ENCODE measurements at places on chromosomes 3 and 15. TPM values are rescaled to one million over a fixed set of nuclear protein-coding genes. Genes with fewer than 3 reads are reported as not detected.
A peak's percentile ranks its signal among the peaks of the same experiment; 100 is the strongest.

- H3K27me3 ChIP-seq, result no peaks in the 10 kb centered on the region
- H3K4me1 ChIP-seq, result peaks cover 4% of the 10 kb centered on the region
- peaks cover 6% of the 10 kb centered on the region for H3K36me3 ChIP-seq
- H3K4me3 ChIP-seq, result no peak overlapping the region
- H3K27ac ChIP-seq, result no peak overlapping the region
Measured at GRCh38 chr15:51932161-51932560, 39.4 kb downstream of the LEO1 start.

WNT7A gene
- 0.33 TPM for total RNA-seq

GRCh38 chr3:161274691-161275298 lies 53.7 kb downstream of the NMD3 start:
- no peaks in the 10 kb centered on the region for H3K27me3 ChIP-seq
- DNase-seq, result peak; percentile 40
- H3K36me3 ChIP-seq, result peaks cover 27% of the 10 kb centered on the region
- H3K4me1 ChIP-seq, result no peaks in the 10 kb centered on the region

- H3K27ac ChIP-seq, result no peak overlapping the region
- peak; percentile 85 for DNase-seq
- H3K27me3 ChIP-seq, result no peaks in the 10 kb centered on the region
- no peak overlapping the region for H3K4me3 ChIP-seq
- peaks cover 1% of the 10 kb centered on the region for H3K4me1 ChIP-seq
Measured at GRCh38 chr3:49839193-49839809, 17.1 kb downstream of the TRAIP start.

CCR8 gene
- total RNA-seq, result 0.51 TPM

ACTRT3 gene
- total RNA-seq, result 0.76 TPM

CLEC3B gene
- total RNA-seq, result not detected

DNA sequence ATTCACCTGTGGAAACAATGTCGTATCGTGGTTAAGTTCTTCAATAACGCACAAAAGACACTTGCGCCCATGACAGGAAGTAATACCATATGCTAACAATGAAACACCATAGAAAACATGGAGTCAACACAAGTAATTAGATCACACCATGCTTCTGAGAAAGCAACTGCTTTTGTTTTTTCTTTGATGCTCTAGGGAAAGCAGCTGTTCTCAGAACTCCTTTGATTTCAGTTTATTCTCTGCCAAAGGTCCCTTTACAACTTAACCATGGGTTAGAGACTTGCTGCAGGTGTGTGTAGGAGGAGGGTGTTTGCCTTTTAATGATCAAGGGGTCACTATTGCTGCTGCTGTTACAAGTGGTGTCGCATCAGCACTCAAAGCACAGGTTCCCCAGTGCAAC lies 324.0 kb upstream of the SLCO3A1 start:
- H3K27me3 ChIP-seq, result no peaks in the 10 kb centered on the region
- DNase-seq, result no peak
- H3K4me1 ChIP-seq, result peaks cover 14% of the 10 kb centered on the region
- no peaks in the 10 kb centered on the region for H3K36me3 ChIP-seq

MYL3 gene
- not detected for total RNA-seq

GRCh38 chr3:146071632-146072031 lies 89.4 kb downstream of the PLOD2 start:
- H3K4me1 ChIP-seq, result no peaks in the 10 kb centered on the region
- no peak overlapping the region for H3K27ac ChIP-seq
- no peak for DNase-seq
- no peaks in the 10 kb centered on the region for H3K27me3 ChIP-seq

SLC12A1 gene
- total RNA-seq, result not detected

- H3K36me3 ChIP-seq, result peaks cover 20% of the 10 kb centered on the region
- DNase-seq, result peak; percentile 71
- peak overlapping the region; percentile 72 for H3K27ac ChIP-seq
- H3K4me3 ChIP-seq, result no peak overlapping the region
- no peaks in the 10 kb centered on the region for H3K27me3 ChIP-seq
- peaks cover 74% of the 10 kb centered on the region for H3K4me1 ChIP-seq
Measured at GRCh38 chr15:60392601-60392985, 5.2 kb downstream of the ANXA2 start.

GRCh38 chr3:71050166-71050537 lies 533.4 kb downstream of the FOXP1 start:
- H3K36me3 ChIP-seq, result peaks cover 81% of the 10 kb centered on the region
- H3K27ac ChIP-seq, result peak overlapping the region; percentile 86
- H3K4me3 ChIP-seq, result no peak overlapping the region

RHCG gene
- total RNA-seq, result not detected

DNA sequence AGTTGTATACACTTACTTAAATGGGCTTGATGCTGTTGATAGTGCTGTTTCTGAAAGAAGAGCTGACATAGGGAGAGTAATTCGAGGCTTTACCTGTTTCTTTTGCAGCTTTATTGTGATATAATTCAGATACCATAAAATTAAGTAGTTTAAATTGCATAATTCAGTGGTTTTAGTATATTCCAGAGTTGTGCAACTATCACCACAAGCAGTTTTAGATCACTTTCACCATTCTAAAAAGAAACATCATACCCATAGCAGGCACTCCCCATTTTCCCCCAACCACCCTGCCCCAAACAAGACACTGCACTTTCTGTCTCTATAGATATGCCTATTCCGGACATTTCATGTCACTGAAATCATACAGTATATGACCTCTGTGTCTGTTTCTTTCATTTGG lies 98.5 kb downstream of the MTHFS start:
- no peaks in the 10 kb centered on the region for H3K4me1 ChIP-seq
- H3K27ac ChIP-seq, result no peak overlapping the region
- H3K27me3 ChIP-seq, result no peaks in the 10 kb centered on the region
- no peaks in the 10 kb centered on the region for H3K36me3 ChIP-seq
- no peak overlapping the region for H3K4me3 ChIP-seq

KLF15 gene
- total RNA-seq, result 0.46 TPM

PIERCE2 gene
- not detected for total RNA-seq

GRCh38 chr3:24981924-24982323 lies 446.1 kb upstream of the RARB start:
- no peaks in the 10 kb centered on the region for H3K27me3 ChIP-seq
- no peak overlapping the region for H3K27ac ChIP-seq
- no peaks in the 10 kb centered on the region for H3K36me3 ChIP-seq
- H3K4me3 ChIP-seq, result no peak overlapping the region
- no peak for DNase-seq
- H3K4me1 ChIP-seq, result no peaks in the 10 kb centered on the region

KLHL18 gene
- total RNA-seq, result 21.2 TPM

GRCh38 chr15:38088971-38089370 lies 154.5 kb downstream of the TMCO5A start:
- no peak overlapping the region for H3K4me3 ChIP-seq
- no peak overlapping the region for H3K27ac ChIP-seq
- peaks cover 8% of the 10 kb centered on the region for H3K4me1 ChIP-seq
- H3K36me3 ChIP-seq, result no peaks in the 10 kb centered on the region
- peaks cover 16% of the 10 kb centered on the region for H3K27me3 ChIP-seq

DNA sequence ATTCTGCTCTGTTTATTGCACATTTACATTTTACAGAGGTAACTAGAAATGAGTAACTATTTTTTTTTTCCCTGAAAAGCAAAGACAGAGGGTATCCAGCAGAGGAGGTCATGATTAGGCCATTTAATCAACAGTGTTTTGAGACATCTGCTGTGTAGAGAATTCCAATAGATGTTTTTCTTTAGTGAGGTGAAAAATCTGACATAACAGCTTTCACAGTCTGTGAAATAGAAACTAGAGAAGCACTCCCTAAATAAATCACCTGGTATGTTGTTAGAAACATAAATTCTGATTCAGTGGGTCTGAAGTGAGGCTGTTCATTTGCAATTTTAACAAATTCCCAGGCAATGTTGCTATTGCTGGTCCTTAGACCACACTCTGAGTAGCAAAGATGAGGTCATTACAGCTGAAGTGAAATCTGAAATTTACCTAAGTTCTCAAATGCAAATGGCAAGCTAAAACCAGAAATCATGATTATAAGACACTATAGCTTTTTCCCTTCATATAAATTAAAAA lies 329.2 kb upstream of the LRRC3B start:
- DNase-seq, result no peak
- no peak overlapping the region for H3K27ac ChIP-seq
- no peak overlapping the region for H3K4me3 ChIP-seq
- H3K27me3 ChIP-seq, result no peaks in the 10 kb centered on the region
- no peaks in the 10 kb centered on the region for H3K4me1 ChIP-seq

- H3K36me3 ChIP-seq, result no peaks in the 10 kb centered on the region
- no peaks in the 10 kb centered on the region for H3K4me1 ChIP-seq
- no peaks in the 10 kb centered on the region for H3K27me3 ChIP-seq
- DNase-seq, result no peak
- no peak overlapping the region for H3K27ac ChIP-seq
Measured at GRCh38 chr3:54574906-54575617, 352.8 kb downstream of the LRTM1 start.

DENND4A gene
- 39.9 TPM for total RNA-seq

DNA sequence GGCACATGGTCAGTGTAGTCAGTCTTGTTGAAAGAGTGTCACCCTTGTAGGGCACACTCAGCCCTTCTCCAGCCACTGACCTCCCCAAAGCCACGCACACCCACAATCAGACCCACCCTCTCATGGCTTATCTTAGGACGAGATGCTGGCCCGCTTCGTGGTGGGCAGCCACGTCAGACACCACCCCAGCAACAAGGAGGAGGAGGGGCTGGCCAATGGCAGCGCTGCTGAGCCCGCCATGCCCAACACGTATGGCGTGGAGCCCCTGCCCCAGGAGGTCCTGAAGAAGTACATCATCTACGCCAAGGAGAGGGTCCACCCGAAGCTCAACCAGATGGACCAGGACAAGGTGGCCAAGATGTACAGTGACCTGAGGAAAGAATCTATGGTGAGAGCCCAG lies 10.1 kb upstream of the PODXL2 start:
- H3K36me3 ChIP-seq, result peaks cover 65% of the 10 kb centered on the region
- DNase-seq, result no peak
- H3K27me3 ChIP-seq, result no peaks in the 10 kb centered on the region
- H3K4me1 ChIP-seq, result no peaks in the 10 kb centered on the region
- no peak overlapping the region for H3K27ac ChIP-seq

GRCh38 chr15:73941871-73942635 lies 15.8 kb downstream of the LOXL1 start:
- H3K4me3 ChIP-seq, result no peak overlapping the region
- no peak overlapping the region for H3K27ac ChIP-seq
- peaks cover 14% of the 10 kb centered on the region for H3K4me1 ChIP-seq
- DNase-seq, result peak; percentile 34

DNA sequence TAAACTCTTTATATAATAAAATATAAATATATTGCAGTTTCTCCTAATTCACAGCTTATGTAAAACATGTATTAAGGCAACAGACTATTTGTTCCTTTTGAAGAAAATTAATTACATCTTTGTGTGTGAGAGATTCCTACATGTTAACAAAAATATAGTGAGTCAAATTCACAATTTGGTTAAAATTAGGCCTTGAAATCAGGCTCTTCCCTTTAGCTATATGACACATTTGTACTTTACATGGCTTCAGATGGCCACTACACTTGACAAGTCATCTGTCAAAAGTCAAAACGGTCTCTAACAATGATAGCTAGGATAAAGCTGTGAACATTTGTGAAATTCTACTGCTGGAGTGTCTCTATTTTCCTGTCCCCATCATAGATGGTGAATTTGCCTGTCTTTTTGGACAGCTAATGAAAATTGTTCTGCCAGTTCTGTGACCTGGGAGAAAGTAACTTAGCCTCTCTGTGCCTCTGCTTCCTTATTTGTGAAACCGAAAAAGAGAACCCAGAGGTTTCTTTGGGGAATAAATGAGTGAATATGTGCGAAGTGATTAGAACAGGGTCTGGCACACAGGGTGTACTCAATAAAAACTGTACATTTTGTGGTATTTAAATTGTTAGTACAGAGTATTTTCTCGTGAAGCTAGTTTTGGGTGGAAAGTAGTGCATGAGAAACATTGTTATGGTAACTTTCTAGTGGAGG lies 23.6 kb downstream of the TM4SF4 start:
- peaks cover 15% of the 10 kb centered on the region for H3K27me3 ChIP-seq
- no peak overlapping the region for H3K4me3 ChIP-seq
- peaks cover 3% of the 10 kb centered on the region for H3K4me1 ChIP-seq
- no peaks in the 10 kb centered on the region for H3K36me3 ChIP-seq
- DNase-seq, result no peak
- H3K27ac ChIP-seq, result no peak overlapping the region

SERINC4 gene
- 0.10 TPM for total RNA-seq

DNA sequence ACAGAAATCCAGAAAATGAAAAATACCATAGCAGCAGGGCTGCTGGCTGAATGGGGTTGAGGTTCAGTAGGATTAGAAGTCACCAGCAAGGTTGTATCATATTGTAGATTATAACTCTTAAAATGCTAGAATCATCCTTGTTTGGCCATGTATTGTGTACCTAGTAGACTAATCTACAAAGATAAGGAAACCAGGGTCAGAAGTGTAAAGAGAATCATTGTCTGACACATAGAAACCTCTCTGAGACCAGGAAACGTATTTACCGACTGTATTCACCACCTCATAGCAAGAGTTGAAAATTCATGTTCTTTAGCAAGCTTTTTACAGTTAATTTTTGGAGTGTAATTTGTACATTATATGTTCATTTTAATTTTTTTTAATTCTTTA lies 168.8 kb downstream of the ECT2 start:
- H3K27ac ChIP-seq, result no peak overlapping the region
- DNase-seq, result no peak
- H3K36me3 ChIP-seq, result no peaks in the 10 kb centered on the region

- H3K36me3 ChIP-seq, result no peaks in the 10 kb centered on the region
- H3K27me3 ChIP-seq, result no peaks in the 10 kb centered on the region
- peaks cover 7% of the 10 kb centered on the region for H3K4me1 ChIP-seq
- DNase-seq, result no peak
- no peak overlapping the region for H3K4me3 ChIP-seq
Measured at GRCh38 chr15:82677720-82678323, 30.7 kb upstream of the CPEB1 start.

- DNase-seq, result peak; percentile 57
- no peaks in the 10 kb centered on the region for H3K27me3 ChIP-seq
- no peak overlapping the region for H3K4me3 ChIP-seq
- peaks cover 10% of the 10 kb centered on the region for H3K36me3 ChIP-seq
- peaks cover 17% of the 10 kb centered on the region for H3K4me1 ChIP-seq
Measured at GRCh38 chr3:52291508-52292181, 4.0 kb downstream of the GLYCTK start.

GJD2 gene
- not detected for total RNA-seq

MBNL1 gene
- total RNA-seq, result 290 TPM

GRCh38 chr3:149476225-149476624 lies 1.7 kb downstream of the TM4SF4 start:
- no peak overlapping the region for H3K27ac ChIP-seq
- no peak for DNase-seq
- peaks cover 1% of the 10 kb centered on the region for H3K27me3 ChIP-seq
- no peaks in the 10 kb centered on the region for H3K36me3 ChIP-seq
- H3K4me1 ChIP-seq, result no peaks in the 10 kb centered on the region
- no peak overlapping the region for H3K4me3 ChIP-seq

CRABP1 gene
- not detected for total RNA-seq

GRAMD2A gene
- not detected for total RNA-seq

GRCh38 chr3:167691366-167691765 lies 37.6 kb upstream of the WDR49 start:
- H3K27me3 ChIP-seq, result no peaks in the 10 kb centered on the region
- peaks cover 31% of the 10 kb centered on the region for H3K4me1 ChIP-seq
- H3K36me3 ChIP-seq, result peaks cover 23% of the 10 kb centered on the region
- no peak overlapping the region for H3K4me3 ChIP-seq

- no peaks in the 10 kb centered on the region for H3K4me1 ChIP-seq
- peaks cover 7% of the 10 kb centered on the region for H3K27me3 ChIP-seq
- no peaks in the 10 kb centered on the region for H3K36me3 ChIP-seq
- no peak overlapping the region for H3K27ac ChIP-seq
- DNase-seq, result no peak
Measured at GRCh38 chr15:57444877-57445513, 68.7 kb downstream of the CGNL1 start.

GRCh38 chr3:121443456-121443855 lies 102.3 kb downstream of the POLQ start:
- no peaks in the 10 kb centered on the region for H3K27me3 ChIP-seq
- DNase-seq, result no peak
- H3K27ac ChIP-seq, result no peak overlapping the region
- peaks cover 20% of the 10 kb centered on the region for H3K36me3 ChIP-seq
- no peak overlapping the region for H3K4me3 ChIP-seq

PEX5L gene
- total RNA-seq, result not detected

Data from activated CD4-positive, alpha-beta memory T cell treated with anti-CD3 and anti-CD28 coated beads for 36 hours (primary cell).